ENCODE measurements at places on chromosomes 11 and 22. TPM values are rescaled to one million over a fixed set of nuclear protein-coding genes. Genes with fewer than 3 reads are reported as not detected.

DNA sequence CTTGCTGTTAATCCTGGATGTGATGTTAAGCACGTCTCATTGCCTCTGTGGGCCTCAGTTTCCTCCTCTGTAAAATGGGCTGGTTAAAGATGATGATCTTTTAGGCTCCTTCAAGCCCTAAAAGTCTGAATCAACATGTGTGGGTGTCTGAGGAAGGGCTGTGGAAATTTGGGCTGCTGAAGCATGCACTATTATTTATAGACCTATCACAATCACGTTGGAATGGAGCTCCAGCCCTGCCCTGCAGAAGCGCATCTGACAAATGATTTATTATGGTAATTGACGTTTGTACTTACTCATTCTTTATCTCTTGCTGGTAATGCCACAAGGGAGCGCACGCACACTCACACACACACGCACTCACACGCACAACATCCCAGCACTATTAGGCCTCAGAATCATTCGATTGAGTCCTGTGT lies 20.4 kb downstream of the P2RX3 start:
- H3K27me3 ChIP-seq: no peaks in the 10 kb centered on the region
- H3K36me3 ChIP-seq: no peaks in the 10 kb centered on the region
- no peaks in the 10 kb centered on the region for H3K4me1 ChIP-seq
- no peak for DNase-seq

DNA sequence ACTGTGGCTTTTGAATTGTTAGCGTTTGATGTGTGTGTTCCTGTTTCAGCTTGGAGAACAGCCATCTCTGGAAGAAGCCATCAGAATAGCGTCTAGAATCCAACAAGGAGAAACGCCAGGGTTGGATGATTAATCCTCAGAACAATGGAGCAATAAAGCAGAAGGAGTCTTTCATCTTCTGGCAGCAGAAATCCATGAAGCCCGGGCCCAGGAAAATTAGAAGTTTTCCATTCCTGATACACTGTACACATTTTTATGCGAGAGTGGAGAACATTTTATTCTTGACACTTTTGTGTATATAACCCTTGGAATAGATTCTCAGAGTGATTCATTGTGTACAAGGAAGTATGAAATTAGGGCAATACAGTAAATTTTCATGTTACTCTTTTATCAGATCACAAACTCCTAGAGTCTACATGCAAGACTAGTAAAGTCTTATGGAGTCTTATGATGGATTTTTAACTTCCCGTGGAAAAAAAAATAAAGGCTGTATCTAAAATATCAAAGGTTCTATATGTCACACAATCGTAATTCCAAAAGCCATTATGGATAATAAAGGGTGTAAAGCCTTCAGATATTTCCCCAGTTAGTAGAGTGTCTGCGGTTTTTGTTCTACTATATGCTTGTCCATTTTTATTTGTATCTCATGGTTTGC lies 45.9 kb upstream of the WEE1 start:
- H3K27me3 ChIP-seq: no peaks in the 10 kb centered on the region
- DNase-seq: no peak
- no peak overlapping the region for H3K4me3 ChIP-seq
- H3K4me1 ChIP-seq: no peaks in the 10 kb centered on the region

DNA sequence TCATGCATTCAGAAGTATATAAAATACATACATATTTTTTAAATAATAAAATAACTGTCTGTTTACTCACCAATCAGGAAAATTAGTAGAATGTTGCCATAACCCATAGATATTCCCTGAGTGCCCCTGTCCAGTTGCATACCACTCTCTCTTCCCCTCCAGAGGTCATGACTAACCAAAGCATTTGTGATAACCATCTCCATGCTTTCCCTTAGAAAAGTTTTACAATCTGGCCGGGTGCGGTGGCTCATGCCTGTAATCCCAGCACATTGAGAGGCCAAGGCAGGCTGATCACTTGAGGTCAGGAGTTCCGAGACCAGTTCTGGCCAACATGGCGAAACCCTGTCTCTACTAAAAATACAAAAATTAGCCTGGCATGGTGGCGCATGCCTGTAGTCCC lies 33.2 kb upstream of the LDHA start:
- H3K27me3 ChIP-seq: no peaks in the 10 kb centered on the region
- no peak overlapping the region for H3K27ac ChIP-seq
- no peaks in the 10 kb centered on the region for H3K4me1 ChIP-seq
- no peak for DNase-seq

Gene ANO1
- not detected for total RNA-seq

- H3K36me3 ChIP-seq: no peaks in the 10 kb centered on the region
- H3K27ac ChIP-seq: no peak overlapping the region
- H3K4me1 ChIP-seq: peaks cover 3% of the 10 kb centered on the region
- no peaks in the 10 kb centered on the region for H3K27me3 ChIP-seq
- DNase-seq: no peak
- H3K4me3 ChIP-seq: no peak overlapping the region
Measured at GRCh38 chr11:69401715-69402114, 79.7 kb upstream of the LINC01488 start.

GRCh38 chr11:68115285-68115684 lies 5.9 kb downstream of the CHKA start:
- no peak for DNase-seq
- peaks cover 5% of the 10 kb centered on the region for H3K4me1 ChIP-seq
- H3K27me3 ChIP-seq: no peaks in the 10 kb centered on the region

Gene KIAA1671
- 2.6 TPM for total RNA-seq

GRCh38 chr11:11884774-11885481 lies 43.2 kb downstream of the USP47 start:
- H3K36me3 ChIP-seq: peaks cover 52% of the 10 kb centered on the region

DNA sequence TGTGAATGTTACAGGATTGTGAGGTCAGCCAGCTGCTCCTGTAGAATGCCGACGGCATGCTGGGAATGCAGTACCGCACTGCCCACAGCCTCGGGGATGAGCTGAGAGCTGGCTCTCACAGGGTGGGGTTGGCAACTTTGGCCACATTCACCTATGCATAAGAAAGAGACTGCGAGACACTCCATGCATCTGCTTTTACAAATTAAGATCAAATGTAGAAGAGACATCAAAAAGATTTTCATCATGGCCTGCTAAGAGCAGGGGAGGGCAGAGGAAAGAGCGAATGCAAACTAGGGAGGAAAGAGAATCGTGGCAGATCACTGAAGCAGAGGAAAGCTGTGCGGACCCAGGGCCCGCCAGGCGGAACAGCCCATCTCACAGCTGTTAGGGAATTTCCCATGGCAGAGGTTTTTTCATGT lies 49.8 kb upstream of the SPATA19 start:
- DNase-seq: no peak
- no peaks in the 10 kb centered on the region for H3K4me1 ChIP-seq
- H3K4me3 ChIP-seq: no peak overlapping the region
- peaks cover 3% of the 10 kb centered on the region for H3K27me3 ChIP-seq
- H3K36me3 ChIP-seq: no peaks in the 10 kb centered on the region

Data from CD4-positive, alpha-beta T cell (primary cell).